ENCODE measurements at places on chromosomes 6 and 20.

DNA sequence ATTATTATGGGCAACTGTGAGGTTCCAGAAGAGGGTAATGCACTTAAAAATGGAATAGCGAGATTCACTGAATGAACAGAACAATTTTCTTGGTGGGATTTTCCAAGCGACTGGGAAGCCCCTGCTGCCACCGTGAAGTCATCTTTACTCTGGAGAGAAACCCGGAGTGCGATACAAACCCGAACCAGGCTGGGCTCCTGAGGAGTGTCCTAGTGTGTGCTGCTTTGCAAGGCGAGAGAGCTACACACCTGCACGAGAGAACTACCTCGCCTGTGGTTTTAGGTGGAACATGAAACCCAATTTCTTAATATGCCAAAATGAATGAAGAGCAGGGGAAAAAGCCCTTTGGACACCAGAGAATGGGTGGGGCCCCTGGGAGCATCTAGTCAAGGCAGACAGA lies 33.5 kb upstream of the DACT2 start:
- DNase-seq = no peak

GRCh38 chr20:45545351-45545750 lies 1.9 kb downstream of the EPPIN start:
- no peak for DNase-seq

DNA sequence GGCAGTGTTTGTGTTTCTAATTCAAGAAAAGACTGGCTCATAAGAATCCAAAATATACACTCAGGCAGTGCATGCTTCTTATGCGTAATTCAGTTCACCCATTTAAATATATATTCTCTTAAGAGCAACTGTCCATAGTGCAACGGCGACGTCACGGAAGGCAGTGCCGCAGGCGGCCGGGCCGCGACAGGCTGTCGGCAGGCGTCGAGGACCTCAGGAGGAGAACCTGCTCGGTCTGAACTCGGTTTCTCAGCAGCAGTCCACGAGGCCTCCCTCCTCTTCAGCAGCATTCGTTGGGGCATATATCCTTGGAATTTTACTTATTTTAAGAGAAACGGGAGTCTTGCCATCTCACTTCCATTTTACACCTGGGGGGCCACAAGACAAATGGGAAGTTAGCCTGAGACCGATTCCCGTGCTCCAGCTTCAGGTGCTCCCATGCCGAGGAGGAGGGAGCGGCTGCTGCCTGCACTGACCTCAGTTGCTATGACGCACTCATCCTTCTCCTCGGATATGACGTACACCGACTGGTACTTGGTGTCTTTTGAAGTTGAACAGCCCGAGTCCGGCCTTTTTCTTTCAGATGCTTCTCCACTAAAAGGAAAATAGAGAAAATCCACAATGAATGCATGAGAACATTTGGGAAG lies 8.2 kb downstream of the DLL1 start:
- no peak for DNase-seq

- DNase-seq = no peak
These were observed 2.0 kb downstream of the EDEM2 start for GRCh38 chr20:35145141-35145564.

GRCh38 chr6:13355043-13355945 lies 27.0 kb upstream of the TBC1D7 start:
- DNase-seq = peak; percentile 20

DNA sequence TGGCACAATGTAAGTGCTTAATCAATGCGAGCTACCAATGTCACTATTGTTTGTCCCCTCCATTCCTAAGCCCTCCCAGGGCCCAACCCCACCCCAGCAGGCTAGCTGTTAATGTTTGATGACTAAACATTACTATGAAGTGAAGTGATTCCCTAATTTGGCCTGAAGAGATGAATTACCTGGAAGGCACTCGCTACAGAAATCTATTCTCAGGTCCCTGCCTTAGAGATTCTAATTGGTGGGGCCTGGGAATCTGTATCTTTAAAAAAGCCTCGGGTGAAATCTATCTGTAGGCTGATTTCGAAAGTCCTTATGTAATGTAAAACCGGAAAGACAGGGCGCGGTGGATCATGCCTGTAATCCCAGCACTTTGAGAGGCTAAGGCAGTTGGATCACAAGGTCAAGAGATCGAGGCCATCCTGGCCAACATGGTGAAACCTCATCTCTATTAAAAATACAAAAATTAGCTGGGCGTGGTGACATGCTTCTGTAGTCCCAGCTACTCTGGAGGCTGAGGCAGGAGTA lies 16.9 kb upstream of the SNAI1 start:
- no peak for DNase-seq

DNA sequence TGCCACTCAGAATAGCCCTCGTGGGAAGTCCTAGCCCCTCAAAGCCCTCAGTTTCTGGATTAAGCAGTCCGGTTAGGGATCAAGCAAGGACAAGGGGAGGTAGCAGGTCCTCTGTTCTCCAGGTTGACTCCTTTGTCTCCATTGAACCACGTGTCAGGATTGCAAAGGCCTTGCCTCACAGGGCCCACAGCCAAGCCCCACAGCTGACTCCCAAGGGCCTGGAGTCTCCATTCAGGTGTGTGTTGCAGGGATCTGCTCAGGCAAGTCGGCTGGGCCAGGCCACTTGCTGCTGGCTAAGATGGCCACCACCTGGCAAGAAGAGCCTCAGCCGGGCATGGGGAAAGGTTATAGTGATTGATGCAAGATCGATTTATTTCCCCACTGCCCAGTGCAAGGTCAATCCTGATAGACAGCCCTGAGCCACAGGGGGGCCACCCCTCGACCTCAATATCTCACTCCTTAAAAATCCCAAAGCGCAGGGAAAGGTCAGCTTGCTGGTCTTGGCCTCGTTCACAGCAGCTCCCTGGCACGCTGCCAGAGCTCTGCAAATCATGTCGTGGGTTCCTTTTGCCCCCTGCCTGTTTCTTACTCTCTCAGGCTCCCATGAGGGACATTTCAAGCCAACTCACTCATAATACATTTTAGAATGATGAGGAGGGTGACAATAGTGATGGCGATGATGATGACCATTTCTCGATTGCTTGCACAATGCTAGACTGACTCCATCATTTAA lies 75.9 kb downstream of the EDN3 start:
- no peak for DNase-seq

All from HL-60 (cell line).